Cerebellum (tissue), 4 donors: ENCODE measurements at places on chromosomes 5 and 9.
A peak's percentile ranks its signal among the peaks of the same experiment; 100 is the strongest.

DNA sequence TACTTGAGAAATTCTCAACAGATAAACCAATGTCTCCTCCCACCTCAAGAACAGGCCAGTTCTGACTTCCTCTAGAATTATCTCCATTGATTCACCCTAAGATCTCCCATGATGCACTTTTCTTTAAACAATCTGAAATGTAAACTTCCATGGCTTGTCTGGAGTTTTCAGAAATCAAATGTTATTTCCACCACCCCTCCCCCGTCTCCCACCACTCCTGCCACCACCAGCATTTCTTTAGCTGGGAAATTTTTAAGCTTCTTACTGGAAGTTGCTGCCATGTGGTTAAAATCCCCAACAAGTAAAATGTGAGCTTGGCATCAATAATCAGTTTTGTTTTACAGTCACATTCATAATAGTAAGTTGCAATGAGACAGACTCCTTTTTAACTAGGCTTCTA lies 32.8 kb upstream of the BASP1 start:
- DNase-seq: no peak

DNA sequence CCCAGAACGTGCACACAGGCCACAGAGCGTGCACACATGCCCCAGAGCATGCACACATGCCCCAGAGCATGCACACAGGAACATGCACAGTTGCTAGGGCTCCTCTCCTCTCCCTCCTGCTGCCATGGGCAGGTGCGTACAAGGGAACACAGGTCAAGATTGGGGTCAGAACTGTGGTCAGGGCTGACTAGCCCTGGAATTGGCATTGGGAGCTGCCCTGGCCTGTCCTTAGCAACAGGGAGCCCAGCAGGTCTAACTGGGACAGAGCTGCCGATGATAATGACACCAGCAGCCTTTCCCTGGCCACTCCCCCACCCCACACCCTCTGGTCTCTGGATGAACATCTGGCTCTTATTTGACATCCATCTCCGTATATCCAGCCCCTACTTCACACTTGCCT lies 8.0 kb downstream of the PCDH1 start:
- DNase-seq: no peak

DNA sequence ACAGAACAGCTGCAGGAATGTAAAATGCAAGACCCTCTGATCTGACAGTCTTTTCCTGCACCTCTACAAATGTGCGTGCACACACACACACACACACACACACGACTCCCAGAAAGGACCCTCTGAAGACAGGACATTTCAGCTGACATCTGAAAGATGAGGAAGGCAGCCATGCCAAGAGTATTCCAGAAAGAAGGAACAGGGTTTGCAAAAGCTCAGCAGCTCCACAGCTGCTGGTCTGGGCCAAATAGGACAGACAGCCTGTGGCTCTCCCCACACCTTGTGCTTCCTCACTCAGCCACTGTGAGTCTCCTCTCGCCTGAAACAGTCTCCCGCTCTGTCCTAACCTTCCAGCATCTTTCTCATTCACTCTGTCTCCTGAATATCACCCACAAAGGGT lies 189.0 kb downstream of the PALM2AKAP2 start:
- DNase-seq: no peak

DNA sequence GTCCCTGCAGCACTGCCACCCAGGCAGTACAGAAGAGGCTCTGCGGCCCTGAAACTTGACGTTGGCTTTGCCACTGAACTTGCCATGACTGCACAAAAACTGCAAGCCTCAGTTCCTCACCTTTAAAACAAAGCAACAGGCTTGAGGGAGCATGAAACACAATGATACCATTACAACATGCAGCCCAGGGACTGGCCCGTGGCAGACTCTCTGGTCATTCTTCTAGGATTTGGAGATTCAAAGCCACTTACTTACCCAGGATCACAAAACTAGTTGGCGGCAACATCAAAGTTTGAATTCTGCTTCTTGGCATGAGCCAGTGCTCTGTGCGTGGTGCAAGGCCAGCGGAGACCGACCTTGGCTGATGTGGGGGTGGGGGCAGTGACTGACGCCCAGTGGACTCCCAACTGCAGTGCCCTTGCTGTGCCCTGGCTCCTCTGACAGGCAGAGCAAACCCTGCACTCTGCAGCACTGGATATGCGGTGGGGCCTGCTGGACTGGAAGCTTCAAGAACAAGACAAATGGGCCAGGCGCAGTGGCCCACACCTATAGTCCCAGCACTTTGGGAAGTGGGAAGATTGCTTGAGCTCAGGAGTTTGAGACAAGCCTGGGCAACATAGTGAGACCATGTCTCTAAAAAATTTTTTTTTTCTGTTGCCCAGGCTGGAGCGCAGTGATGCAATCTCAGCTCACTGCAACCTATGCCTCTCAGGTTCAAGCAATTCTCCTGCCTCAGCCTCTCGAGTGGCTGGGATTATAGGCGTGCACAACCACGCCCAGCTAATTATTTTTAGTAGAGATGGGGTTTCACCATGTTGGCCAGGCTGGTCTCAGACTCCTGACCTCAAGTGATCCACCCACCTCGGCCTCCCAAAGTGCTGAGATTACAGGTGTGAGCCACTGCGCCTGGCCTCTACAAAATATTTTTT lies 18.9 kb downstream of the SQSTM1 start:
- no peak for DNase-seq

DNA sequence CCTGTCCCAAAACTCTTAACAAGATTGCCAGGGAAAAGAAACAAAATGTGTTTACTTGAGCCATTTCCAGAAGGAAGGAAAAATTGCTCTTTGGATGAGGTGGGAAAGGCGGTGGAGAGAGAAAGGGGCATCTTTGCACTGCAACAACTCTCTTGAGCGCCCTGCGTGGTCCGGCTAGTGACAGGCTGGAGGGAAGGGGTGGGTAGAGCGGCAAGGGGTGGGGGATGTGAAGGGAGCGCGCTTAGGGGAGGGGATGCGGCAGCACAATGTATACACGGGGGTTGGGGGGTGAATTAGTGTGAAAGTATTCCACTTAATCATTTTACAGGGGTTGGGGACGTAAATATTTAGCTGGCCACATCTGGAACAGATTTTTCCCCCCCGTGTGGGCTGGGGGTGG lies 1.3 kb downstream of the FGF10 start:
- no peak for DNase-seq

GRCh38 chr9:37626708-37627292 lies 24.0 kb upstream of the FRMPD1 start:
- DNase-seq: no peak

GRCh38 chr5:55720188-55720703 lies 8.1 kb upstream of the SLC38A9 start:
- no peak for DNase-seq

DNA sequence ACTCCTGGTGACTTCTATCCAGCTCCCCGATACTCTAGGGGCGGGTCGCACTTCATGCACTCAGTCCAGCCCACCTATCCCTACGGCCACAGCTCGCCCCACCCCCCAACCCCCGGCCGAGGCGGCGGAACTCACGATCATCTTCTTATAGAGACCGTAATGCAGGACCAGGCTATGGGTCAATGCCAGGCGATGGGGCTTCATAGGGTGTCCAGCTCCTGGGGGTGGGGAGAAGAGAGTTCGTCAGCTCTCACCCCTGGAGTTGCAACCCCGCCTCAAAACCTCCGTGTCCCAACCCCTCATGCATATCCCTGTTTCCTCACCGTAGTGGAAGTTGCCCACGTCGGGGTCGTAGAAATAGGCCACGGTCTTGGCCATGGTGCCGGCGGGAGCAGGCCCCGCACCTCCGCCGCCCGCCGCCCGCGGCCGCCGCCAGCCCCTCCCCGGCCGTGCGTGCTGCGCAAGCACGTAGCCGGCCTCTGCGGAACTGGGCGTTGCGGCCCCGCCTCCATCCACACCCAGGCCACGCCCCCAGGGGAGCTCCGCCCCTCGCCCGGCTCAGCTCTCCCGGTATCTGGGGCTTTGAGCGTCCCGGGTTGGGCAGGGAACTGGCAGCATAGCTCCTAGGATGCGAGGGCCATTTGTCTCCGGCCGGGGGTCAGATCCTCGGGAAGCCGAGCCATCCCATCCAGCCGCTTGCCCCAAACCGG lies at the start of the genes HDAC3 and RELL2:
HDAC3 (minus strand) TSS at position 437 of the 710 bp plus-strand sequence; CDS start at position 378, 59 bp downstream.
RELL2 (plus strand) TSS at position 585 of the 710 bp plus-strand sequence. CDS start 1,229 bp downstream, outside the sequence.
- DNase-seq: peak; percentile 98

DNA sequence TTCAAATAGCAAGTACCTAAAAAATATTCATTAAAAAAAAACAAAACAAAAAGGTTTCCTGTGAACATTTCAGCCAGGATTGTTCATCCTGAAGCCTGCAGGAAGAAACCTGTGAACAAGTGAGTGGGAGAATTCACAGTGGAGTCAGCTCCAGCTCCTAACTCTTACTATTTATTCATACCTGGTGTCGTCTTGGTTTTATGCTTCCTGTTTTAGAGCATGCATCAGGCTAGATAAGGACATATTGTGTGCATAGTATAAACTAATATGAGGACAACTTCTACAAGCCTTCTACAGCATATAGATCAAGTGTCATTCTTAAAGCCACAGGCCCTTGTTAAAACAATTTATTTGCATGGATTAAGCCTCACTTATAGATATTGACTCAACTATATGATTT lies 169.9 kb downstream of the EFNA5 start:
- no peak for DNase-seq

- DNase-seq: no peak
These were observed 84.9 kb upstream of the MYO10 start for GRCh38 chr5:17020678-17021601.

DNA sequence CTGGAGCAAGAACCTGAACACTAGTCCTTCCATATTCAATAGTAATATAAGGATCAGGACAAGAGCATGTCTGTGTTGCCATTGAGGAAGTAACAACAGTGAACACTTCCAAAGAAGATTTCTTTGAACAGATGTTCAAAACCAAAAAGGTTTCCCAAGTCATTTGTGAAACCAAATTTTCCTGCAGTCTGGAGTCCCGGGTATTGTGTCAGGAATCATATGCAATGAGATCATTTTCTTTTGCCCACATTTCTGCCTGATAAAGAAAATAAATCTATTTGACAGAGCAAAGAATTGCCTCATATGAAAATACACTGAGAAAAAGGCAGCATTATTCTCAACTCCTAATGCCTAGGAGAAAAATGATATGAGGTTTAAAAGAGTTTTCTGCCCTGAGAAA lies 151.7 kb downstream of the SNX18 start:
- no peak for DNase-seq

- no peak for DNase-seq
These were observed 57.9 kb downstream of the DOCK8 start for GRCh38 chr9:272251-273213.

- no peak for DNase-seq
These were observed 2.0 kb upstream of the PCDH12 start for GRCh38 chr5:141960018-141960417.

GRCh38 chr9:89071591-89071990 lies 80.3 kb downstream of the S1PR3 start:
- no peak for DNase-seq

GRCh38 chr9:97997330-97998276 lies 14.5 kb downstream of the ANP32B start:
- DNase-seq: no peak

DNA sequence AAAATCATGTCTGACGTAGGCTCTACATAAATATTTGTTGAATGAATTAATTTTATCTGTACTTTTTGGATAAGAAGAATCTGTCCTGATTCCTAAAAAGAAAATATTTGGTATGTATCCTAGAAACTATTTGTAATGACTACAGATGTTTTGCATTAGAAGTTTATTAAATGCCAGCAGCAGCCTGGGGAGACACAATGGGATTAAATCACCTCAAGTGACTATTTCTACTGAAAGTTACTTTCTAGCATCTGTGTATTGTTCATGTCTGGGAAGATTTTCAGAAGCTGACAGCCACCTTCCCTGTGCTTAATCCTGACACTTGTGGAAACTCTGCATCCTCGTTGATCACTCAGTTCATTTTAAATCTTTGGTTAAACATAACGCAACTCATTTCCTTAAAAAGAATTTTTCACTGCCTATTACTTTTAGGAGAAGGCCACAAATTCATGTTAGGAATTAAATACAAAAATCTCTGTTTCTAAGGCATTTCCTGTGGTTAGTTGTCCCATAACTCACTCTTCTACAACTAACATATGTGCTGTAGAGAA lies 209.3 kb upstream of the PPP1R2B start:
- no peak for DNase-seq

GRCh38 chr5:31066655-31067328 lies 126.7 kb upstream of the CDH6 start:
- DNase-seq: no peak

- no peak for DNase-seq
These were observed 30.6 kb upstream of the SPINK5 start for GRCh38 chr5:148033134-148033533.

DNA sequence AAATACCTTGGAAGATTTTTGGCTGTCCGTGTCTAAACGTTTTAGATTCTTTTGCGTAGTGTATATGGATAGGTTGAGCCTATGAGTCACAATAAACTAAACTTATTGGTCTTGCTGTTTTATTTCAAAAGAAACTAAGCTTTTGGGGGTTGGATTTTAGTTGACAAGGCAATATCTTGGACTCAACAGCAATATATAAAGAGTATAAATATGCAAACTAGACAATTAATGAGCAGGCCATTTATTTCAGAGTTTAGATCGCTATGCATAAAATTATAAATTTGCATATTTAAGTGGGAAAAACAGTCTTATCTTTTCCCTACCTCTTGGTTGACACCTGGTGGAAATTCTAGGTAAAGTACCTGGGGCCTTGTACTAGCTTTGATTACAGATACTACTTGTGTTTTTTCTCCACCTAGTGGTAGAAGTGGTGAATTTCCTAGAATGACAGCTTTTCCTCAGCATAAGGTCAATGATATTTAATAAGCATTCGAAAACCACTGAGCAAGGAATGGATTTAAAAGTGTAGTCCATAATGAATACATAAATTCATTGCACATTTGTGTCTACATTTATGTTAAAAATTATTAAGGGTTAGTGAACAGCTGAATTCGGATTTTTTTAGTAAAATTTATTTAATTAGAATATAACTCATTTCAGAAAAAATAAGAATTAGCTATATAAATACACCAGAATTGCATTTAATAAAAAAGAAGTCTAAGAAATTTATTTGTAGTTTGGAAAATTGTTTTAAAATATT lies 1.7 kb upstream of the ARRDC3 start:
- DNase-seq: peak; percentile 89

DNA sequence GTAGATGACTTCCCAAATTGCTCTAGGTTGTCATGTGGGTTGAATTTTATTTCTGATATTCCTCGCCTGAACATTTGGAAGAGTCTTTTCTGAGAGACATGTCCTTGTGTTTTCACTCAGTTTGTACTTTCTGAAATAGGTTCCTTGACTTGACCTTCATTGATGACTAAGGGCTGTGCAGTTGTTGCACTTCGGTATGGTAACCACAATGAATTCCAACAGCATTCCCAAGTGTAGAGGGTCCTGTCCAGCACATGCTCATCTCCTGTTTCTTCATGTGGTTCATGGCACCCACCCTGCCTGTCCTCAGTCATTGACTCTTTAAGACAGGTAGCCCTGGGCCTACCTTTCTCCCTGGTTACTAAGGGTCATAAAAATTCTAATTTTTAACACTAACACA lies 527.8 kb downstream of the MTRR start:
- no peak for DNase-seq
